Amniotic stem cell (primary cell): ENCODE measurements at places on chromosomes 2 and 18.

DNA sequence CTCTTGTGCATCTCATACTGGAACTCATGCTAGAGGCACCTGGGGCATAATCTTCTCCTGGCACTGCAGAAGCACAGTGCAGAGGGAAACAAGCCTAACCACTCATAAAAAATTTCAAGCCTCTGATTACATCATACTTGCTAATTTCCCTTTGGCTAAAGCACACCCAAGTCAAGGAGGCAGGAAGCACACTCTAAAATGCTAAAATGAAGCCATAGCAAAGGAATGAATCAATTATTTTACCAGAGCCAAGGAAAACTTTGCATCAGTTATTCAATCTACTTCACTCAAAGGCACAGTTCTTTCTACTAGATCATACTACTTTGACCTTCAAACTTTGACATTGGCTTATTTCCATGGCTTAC, 79.6 kb upstream of the SPOPL start:
- peak; percentile 37 for DNase-seq

GRCh38 chr2:235580426-235581157, 86.7 kb downstream of the AGAP1 start:
- no peak for DNase-seq

DNA sequence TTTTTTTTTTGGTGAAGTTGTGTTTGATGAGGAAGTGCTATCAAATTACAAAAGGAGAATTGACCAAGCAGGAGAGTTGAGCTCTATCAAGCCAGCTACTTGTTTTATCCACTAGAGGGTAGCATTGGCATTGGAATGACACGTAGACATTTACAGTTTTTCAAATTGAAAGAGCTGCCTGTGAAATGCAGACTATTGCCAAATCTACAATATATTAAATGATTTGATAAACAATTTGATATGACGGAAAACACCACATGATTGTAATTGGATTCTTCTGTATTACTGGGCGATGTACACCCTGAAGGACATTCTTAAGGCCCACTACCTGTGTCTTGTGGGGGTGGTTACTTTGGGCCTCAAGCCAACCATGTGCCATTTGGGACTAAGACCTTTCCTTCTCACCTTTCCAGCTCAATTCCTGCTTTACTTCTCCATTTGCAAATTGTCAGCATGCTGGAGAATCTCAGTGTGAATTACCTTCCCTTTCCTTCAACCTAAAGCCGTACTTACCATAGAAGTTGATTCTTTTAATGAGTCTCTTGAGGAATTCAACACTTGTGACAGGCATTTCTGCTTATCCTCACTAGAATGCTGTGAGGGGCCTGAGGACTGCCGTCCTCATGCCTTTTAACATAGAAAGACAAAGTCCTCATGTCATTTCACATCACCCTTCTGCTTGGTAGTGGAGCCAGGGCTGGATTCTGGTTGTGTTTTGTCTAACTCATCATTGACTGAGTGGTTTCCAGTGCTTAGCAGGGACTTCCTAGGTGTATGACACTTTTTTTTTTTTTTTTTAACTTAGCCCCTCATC, 134.8 kb upstream of the THUMPD2 start:
- DNase-seq = peak; percentile 61

DNA sequence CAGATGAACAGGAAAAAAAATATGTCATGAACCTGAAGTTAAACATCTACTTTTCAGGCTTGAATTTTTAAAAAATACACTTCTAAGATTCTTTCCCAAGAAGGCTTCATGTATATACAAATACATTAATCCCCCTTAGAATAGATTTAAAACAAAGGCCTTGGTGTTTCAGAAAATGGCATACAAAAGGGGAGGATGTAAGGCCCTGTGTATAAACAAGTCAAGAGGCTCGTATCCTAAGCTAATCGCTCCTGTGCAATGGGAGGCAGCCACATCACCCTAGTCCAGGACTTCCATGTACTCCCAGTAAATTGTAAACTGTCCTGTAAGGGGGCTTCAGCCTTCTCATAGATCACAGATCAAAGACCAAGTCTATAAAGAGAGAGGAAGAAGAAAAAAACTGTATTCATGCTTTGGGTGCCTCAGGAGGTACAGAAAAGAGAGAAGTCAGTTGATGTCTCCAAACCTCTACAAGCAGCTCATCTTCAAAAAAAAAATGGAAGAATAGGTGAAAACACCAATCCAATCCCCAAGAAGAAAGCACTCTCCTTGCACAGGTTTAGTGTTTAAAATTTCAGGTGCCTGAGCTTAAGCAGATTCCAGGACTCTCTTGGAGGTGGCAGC, 53.9 kb downstream of the ANKRD44 start:
- no peak for DNase-seq

GRCh38 chr2:157173740-157174184, 83.7 kb upstream of the GALNT5 start:
- peak; percentile 95 for DNase-seq

- DNase-seq = no peak
Measured at GRCh38 chr2:168611091-168611490, 155.0 kb downstream of the CERS6 start.

DNA sequence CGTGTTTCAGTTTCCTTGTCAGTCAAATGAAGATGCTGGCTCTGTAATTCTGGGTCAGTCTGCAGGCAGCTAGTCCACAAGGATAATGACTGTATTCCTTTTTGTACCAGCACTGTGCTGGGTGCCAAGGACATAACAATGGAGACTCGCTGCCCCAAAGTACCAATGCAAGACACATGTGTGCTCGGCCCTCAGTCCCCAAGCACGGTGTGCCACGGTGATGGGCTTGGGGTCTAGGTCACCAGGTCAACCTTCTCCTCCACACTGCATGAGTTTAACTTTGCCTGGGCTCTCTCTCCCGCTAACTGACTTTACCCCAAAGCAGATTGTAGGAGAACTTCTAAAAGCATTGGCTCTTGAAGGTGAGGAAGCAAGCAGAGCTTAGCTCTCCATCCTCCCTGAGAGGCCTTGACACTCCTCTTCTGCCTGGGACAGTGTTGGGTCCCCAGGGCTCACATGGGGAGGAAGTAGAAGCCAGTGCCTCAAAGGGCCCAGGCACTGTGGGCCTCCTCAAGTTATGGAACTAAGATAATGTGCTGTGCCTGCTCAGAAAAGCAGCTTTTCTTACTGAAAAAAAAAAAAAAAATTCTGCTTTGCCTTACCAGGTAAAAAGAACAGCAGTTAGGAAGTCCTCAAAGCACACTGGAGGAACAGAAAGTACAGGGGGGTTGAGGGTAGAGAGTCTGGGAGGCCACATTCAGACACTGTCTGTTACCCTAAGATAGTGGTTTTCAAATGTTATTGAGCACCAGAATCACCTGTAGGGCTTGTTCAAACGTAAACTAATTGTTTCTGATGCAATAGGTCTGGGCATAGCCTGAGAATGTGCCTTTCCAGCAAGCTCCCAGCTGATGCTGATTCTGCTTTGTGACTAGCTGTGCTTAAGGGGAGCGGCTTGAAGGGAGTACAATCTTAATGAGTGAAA, 276.4 kb upstream of the CXCR4 start:
- no peak for DNase-seq

GRCh38 chr2:9991221-9991620, 39.7 kb downstream of the GRHL1 start:
- no peak for DNase-seq

DNA sequence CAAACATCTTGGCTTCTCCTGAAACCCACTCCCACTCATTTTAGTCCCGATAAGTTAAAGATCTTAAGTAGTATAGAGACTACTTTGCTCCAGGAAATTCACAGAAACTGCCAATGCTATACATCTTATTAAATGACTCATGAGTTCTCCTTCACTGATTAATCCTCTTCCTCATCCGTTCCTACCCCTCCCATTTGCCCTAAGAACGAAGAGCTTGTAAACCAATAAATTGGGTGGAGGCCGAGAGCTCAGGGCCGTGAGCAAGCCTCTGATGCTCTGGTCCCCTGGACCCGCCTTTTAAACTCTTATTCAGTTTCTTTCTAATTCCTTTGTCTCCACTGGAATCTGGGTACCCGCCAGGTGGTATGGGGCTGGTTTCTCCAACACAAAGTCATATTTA, 68.6 kb downstream of the METTL8 start:
- no peak for DNase-seq

DNA sequence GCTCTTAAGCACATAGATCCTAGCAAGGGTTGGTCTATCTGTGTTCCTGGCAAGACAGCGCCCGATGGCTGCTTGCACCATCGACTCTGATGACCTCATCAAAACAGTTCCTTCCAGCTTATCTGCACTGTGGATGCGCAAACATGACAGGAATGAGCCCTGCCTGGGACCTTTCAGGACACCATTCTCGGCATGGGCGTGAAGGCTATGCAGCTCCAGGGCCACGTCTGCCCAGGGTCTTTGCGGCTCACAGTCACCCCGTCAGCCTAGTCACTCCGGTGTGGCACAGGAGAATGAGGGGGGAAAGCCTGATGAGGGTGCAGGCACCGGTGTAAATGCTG, 147.8 kb upstream of the TWIST2 start:
- DNase-seq = no peak

DNA sequence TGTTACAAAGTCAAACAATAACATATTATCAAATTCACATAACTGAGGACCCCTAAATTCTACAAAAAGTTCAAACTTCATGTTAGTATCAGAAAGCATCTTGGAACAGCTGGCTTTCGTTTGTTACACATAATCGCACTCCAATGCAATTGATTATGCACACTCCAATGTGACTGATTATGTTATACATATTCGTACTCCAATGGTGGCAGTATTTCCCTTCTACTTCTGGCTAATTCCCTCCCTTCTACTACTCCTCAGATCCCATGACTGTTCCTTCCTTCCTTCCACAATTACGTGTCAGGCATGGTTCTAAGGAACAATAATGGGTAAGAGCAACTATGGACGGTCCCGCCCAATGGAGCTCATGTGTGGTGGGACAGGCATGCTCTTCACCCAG, 137.1 kb upstream of the CCDC150 start:
- no peak for DNase-seq

DNA sequence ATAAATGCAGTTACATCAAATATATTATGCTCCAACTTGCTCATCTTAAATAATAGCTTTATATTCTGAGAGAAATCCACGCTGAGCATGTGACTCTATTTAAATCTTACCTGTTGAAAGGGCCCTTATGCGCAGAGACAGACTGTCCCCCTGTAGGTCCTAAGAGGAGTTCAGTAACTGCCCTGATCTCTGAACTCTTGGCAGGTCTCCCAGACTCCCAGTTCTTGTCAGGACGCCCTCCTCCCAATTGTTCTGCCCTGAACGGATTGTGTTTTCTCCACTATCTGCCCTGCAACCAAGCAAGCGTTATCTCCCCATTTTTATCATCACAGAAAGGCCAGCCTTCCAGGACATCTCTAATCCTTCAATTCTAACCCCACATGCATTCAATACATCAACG, 954.6 kb downstream of the TSN start:
- no peak for DNase-seq

- DNase-seq = no peak
Measured at GRCh38 chr2:167825664-167826063, 421.7 kb downstream of the STK39 start.

GRCh38 chr18:48785091-48785614, 165.6 kb downstream of the SMAD7 start:
- no peak for DNase-seq

- DNase-seq = no peak
Measured at GRCh38 chr2:98691303-98691702, 39.6 kb downstream of the MGAT4A start.

- no peak for DNase-seq
Measured at GRCh38 chr2:241425368-241425767, 69.3 kb downstream of the FARP2 start.

DNA sequence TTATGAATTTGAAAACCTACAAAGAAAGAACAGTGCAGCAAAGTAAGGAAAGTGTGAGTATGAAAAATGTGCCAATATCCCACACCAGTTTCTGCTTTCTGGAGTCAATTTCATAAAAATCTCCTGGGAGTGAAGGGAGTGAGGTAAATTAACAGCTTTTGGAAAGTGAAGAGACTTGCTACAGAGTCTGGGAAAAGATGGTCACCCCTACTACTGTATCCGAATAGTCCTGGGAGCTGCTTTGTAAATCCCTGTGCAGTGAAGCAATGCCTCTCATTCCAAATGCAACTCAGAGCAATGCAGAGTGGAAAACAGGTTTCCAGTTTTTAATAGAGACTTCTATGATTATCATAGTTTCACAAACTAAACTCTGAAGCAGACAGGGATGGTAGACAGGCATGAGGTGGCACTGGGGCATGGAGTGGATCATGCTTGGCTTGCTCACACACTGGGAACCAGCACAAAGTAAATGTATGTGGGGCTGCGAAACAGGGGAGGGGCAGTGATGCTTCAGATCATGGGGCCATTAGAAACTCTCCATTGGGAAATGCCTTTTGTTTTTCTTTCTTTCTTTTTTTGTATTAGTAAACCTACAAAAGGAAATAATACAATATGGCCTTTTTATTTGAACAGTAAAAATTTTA, 10.6 kb downstream of the COL5A2 start:
- DNase-seq = no peak
